Calu3 (cell line): ENCODE measurements at places on chromosomes 16 and 17. TPM values are rescaled to one million over a fixed set of nuclear protein-coding genes. Genes with fewer than 3 reads are reported as not detected.

NPIPA7 gene
- 6.5 and 9.5 TPM in 2 replicates for total RNA-seq

KRT12 gene
- 2.4 and 2.7 TPM in 2 replicates for total RNA-seq

DNA sequence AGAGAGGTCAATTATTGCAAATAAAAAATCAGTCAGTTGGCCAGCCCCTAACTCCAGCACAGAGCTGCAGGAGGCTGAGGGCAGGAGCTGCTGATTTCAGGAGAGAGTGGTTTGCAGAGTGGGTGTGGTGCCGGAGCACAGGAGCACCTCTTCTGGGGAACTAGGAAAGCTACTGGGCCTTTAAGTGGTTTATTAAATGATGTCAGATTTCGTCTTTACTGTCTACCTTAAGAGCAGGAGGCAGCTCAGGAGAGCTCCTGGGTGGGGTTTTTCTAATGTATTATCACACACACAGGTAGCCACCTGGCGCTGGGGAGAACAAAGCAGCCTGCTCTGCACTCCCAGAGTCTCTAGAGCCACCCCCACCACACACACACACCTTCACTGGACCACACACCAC is 11.5 kb upstream of the HAS3 start:
- H3K27me3 ChIP-seq: no peaks in the 10 kb centered on the region
- no peaks in the 10 kb centered on the region for H3K36me3 ChIP-seq
- no peak overlapping the region for H3K27ac ChIP-seq
- DNase-seq: no peak
- no peak overlapping the region for H3K4me3 ChIP-seq
- peaks cover 7% of the 10 kb centered on the region for H3K4me1 ChIP-seq

TMEM107 gene
- total RNA-seq: 12.2 and 13.5 TPM in 2 replicates

PAFAH1B1 gene
- total RNA-seq: 88.5 and 99.8 TPM in 2 replicates

- H3K4me1 ChIP-seq: no peaks in the 10 kb centered on the region
- no peak for DNase-seq
- H3K4me3 ChIP-seq: no peak overlapping the region
- no peak overlapping the region for H3K27ac ChIP-seq
- no peaks in the 10 kb centered on the region for H3K27me3 ChIP-seq
Measured at GRCh38 chr16:53692146-53692545, 11.5 kb downstream of the RPGRIP1L start.
